ENCODE measurements at places on chromosomes 7 and 10.

DNA sequence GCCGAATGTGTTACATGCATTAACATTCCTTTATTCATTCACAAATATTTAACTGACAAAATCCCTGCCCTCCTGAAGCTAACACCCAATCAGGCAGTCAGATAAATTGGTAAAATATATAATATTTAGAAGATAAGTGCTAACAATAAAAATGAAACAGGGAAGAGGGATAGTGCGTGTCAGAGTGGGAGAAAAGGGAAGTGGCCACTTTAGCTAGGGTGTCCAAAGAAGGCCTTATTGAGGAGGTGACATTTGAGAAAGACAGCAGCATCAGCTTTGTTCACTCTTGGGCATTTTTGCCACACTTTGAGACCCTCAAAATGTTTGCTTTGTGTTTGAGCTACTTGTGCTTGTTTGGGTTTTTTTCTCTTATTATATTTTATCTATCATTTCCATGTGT lies 317.8 kb downstream of the SNX13 start:
- no peak for DNase-seq

DNA sequence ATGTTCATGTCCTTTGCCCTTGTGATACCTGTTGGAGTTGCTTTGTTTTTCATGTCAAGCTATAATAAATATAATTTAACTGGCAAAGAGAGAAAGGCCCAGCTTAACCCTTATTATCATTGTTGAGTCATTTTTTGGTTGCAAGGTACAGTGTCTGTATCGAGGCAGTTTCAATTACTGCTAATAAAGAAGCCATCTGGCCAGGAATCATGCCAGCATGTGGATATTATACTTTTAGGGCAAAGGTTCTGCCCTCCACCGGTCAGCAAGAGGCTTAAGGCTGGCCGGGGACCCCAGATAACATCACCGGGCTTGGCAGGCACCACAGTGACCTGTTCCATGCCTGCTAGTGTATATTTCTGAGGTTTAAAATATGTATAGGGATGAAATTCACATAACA lies 9.0 kb upstream of the CYP3A4 start:
- DNase-seq, result no peak

DNA sequence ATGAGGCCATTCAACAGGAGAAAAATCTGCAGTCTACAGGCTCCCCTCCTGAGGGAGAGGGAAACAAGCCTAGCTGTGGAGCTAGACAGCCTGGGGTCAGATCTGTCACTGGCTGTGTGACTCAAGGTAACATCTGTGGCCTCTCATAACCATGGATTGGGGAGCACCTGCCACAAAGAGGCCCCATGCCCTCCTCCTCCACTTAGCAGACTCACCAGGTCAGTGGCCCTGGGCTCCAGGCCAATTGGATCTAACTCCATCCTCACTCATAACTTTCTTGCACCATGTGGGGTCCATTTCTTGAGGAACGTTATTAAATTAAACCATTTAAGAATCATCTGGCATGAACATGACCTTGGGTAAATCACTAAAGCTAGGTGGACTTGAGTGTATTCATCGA lies 1.8 kb downstream of the GDF10 start:
- no peak for DNase-seq

DNA sequence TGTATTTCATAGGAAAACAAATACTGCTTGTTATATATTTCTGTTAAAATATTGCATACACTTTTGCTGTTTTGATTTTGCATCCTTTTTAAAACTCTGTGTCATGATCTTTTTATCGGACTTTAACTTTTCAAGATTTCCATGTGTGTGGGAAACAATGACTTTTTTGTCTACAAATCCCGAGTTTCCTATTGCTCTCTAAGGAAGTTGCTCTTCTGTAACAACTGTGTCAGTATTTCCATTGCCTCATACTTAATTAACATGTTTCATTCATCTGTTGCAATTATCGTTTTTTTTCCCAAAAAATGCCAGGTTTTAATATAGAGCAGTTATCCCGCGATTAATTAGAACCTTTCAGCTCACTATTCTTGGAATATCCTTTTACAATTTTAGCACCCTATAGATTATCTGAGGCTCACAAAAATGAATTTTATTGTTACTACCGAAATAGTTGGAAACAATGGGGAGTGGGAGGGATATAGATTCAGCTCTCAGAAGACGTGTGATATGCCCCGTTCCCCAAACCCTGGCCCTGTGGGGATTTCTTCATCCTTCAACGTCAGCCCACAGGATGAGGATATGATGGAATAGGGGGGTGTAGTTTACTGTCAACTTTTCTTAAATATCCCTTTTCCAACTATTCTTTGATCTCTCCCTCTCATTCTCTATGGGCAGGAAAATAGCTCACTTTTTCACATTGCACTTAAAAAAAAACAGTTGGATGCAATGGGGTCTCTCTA lies 297.6 kb upstream of the IGFBP3 start:
- no peak for DNase-seq

- no peak for DNase-seq
Measured at GRCh38 chr10:47357911-47358310, 9.7 kb downstream of the RBP3 start.

DNA sequence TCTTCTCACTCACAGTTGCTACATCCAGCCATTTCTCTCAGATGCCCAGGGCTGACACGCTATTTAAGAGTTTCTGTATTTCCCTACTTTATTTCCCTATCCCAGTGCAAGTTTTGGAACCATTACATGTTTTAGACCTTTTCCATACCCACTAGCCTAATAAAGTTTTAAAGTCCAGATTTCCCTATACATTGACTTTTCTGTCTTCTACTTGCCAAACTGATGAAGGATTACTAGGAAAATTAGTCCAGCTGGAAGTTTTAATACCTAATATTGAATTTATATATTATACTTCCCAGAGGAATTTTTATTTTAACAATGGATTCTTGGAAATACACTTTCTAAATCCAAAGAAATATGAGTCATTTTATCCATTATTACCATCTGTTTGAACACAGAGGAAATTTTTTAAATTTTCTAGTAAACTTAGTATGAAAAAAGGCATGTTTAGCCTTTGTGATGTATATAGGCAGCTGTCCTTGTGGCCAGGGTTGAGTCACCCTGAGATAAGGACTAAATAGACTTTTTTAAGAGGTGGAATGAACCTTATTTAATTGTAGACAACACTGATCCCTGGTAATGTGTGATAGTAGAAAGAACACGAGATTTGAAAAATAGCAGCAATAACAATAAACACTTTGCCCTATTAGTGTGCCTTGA lies 205.0 kb downstream of the TFEC start:
- DNase-seq, result no peak

DNA sequence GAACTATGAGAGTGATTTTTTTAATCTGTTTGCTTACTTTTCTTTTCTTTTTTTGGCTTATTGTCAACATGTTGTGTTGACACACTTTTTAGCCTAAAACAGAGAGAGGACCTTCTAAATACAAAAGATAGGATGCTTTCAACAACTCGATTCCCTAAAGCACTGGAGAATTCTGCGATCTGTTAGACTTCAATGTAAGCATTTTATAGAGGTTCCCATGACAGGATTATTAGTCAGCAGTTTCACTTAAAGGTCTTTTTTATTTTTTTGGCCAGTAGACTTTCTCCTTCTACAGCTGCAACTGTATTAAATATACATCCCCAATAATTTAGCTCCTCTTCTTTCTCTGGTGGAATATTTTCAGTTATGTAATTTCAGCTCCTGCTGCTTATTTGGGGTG lies 12.7 kb upstream of the NRP1 start:
- DNase-seq, result no peak

DNA sequence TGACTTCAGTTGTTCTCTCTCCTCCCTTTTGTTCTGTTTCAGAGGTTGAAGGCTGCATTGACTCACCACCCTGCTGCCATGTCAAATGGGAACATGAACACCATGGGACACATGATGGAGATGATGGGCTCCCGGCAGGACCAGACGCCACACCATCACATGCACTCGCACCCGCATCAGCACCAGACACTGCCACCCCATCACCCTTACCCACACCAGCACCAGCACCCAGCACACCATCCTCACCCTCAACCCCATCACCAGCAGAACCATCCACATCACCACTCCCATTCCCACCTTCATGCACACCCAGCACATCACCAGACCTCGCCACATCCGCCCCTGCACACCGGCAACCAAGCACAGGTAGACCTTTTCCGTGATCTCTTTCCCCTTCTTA lies 154.0 kb downstream of the TRIL start:
- no peak for DNase-seq

- DNase-seq, result no peak
Measured at GRCh38 chr7:35037211-35037525, at the start of gene DPY19L1. DPY19L1 (minus strand) TSS chr7:35037485; CDS start chr7:35037394, 91 bp downstream.

DNA sequence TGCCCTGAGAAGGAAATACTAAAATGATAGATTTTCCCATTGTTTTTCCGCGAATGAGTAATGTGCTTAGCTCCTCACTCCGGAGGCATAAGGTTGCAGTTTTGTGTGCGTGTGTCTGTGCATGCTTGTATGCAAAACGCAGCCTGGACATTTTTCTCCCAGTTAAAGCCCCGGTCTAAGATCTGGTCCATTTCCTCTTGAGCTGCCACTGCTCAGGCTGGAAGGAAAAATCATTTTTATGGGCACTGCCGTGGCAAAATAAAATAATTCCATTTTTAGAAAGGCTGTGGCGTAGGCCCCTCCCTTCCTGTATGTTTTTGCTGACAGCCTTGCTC lies 260.6 kb downstream of the WDR37 start:
- DNase-seq, result no peak

- no peak for DNase-seq
Measured at GRCh38 chr10:58641095-58641531, 128.4 kb downstream of the BICC1 start.

GRCh38 chr10:57962839-57963238 lies 304.9 kb downstream of the IPMK start:
- no peak for DNase-seq

Data from CD4-positive, alpha-beta T cell treated with Interleukin-6 for 4 hours (primary cell).